B cell (primary cell): ENCODE measurements at places on chromosomes 2 and 18.

DNA sequence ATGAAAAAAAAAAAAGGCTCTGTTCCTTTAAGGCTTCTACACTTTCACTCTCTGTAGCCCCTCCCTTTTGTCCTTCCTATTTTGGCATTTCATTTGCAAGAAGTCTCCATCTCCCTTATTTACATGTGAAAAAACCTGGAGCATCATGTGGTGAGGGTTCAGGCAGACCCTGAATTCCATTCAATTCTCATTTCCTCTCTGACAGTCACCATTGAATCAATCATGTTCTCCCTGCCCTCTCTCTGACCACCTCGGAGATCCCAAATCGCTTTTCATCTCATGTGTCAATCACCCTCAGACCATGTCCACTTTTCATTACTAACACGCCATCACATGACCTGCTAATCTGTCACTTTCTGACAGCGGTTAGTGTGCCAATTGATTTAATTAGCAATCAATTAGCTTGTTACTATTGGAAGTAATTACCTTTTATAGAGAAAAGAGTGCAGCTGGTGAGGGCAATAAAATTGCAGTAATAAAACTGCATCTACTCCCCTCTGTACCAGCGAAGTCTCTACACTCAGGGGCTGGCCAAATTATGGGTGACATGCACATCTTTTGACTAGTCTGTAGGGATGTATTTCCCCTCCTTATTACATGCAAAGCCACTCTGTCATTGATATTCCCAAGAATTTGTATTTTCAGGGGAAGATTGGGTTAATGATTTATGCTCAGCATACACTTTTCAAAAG lies 317.4 kb downstream of the EN1 start:
- DNase-seq: no peak

- DNase-seq: no peak
Observed at GRCh38 chr18:79528316-79528695, 132.6 kb downstream of the NFATC1 start.

GRCh38 chr18:4224031-4224704 lies 230.9 kb downstream of the DLGAP1 start:
- no peak for DNase-seq

DNA sequence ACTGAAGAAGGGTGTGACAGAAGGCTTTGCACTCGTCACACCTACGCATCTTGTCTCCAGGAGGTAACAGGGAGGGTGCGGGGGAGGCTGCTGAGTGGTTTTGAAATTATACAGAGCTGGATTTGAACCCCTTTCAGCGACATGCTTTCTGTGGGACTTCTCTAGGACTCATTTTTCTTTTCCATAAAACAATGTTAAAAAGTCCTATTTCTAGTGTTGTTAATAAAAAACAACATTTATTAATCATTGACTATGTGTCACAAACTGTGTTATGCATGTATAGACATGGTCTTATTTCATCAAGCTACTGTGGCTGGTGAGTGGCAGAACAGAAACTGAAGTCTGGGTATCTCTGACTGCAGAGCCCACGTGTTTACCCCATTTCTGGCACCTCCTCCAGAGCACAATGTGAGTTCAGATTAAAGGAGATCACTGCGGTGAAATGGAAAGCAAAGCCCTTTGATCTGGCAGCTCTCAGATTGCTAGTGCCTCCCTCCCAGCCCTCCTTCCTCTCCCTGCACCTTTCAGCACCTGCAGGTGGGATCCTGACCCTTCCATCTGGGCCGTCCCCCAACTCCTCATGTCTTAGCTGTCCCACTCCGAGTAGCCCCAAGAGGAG lies 315.5 kb upstream of the MYT1L start:
- no peak for DNase-seq

GRCh38 chr18:12928206-12928605 lies 19.6 kb upstream of the SEH1L start:
- no peak for DNase-seq

- DNase-seq: no peak
Observed at GRCh38 chr2:727071-727470, 49.9 kb upstream of the TMEM18 start.

- no peak for DNase-seq
Observed at GRCh38 chr18:65822826-65823225, 72.0 kb downstream of the CDH7 start.

DNA sequence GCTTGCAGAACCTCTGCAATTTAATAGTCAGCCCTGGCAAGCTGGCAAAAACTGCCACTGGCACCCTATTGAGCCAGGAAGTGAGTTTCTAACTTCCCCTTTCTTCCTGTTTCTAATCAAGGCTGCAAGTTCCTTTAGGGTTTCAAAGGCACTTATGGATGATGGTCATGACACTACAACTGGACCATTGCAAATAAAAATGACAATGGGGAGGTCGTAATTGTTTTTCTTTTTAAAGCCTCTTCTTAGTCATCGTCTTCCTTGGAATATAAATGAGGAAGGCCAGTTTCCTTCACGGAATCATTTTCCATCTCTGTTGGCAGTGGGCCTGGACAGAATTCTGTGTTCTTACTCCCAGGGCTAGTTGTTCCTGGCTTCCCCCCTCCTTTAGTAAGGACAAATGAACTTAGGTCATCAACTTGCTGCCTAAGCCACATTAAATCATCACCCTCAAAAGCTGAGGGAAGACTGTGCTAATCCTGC lies 35.8 kb downstream of the SH3RF3 start:
- DNase-seq: no peak

DNA sequence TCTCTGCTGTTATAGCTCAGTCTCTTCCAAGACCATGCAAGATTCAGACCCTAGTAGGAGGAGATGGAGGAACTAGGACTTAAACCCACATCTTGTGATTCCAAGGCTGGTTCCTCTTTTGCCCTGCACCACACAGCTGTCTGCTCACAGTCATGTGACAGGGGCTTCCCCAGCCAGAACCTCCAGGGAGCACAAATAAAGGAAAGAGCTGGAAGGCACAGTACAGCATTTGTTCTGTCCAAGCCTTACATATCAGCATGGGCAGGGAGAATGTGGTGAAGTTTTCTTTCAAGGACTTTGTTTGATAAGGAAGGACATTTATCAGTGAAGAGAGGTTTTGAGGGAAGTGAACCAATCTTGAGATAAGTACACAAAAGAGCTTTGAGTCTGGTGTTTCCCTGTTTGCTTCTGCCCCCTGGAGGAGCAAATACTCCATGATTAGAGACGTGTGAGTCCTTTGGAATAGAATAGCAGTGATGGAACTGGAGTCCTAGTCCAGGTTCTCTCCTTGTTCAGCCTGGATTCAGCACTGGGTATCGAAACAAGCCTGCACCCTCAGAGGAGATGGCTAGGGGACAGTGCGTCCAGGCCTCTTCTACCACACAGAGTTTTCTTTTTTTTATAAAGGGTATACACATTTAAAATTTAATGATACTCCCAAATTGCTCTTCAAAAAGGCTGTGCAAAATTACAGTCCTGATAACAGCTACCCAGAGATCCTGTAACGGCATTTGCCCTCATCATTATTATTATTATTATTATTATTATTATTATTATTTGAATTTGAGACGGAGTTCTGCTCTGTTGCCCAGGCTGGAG lies 24.6 kb upstream of the CASP10 start:
- DNase-seq: peak; percentile 95

DNA sequence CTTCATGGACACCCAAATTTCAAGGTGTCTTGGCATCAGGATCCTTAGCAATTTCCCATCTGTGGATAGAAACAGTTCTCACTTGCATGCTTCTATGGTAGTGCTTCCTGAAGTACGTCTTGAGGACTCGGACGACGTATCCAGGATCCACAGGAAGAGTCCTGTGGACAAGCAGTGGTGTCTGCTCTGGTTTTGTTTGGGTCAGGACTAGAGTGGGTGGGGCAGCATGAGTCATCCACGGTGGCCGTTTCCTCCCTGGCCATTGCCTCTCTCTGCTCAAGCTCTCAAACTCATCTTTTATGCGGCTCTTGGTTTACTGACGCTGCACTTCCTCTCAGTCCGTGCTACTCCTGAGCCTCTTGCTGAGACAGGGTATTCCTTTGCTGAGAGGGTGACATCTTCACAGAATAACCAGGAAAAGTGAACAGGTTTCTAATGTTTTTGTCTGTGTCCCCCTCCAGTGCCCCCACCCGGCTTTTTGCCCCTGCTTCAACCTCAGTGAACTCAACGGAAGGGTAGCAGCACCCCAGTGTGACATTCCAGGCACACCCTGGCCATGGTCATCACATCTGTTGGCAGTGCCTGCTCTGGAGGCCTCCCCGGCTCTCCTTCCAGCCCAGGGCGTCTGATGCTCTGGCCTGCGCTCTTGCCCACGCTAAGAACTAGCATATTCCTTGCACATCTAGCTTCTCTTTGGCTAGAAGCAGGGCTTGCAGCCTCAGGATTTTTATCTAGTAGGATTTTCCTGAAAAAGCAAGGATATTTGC lies 62.2 kb downstream of the ARMC9 start:
- DNase-seq: no peak

GRCh38 chr18:79600141-79600540 lies 79.5 kb upstream of the CTDP1 start:
- no peak for DNase-seq

- DNase-seq: peak; percentile 62
Observed at GRCh38 chr2:12456293-12457106, 260.2 kb upstream of the TRIB2 start.

- no peak for DNase-seq
Observed at GRCh38 chr2:75180476-75180875, 18.8 kb downstream of the TACR1 start.

- DNase-seq: no peak
Observed at GRCh38 chr2:27889774-27890145, 427 bp downstream of the RBKS start.

GRCh38 chr2:40428439-40428838 lies 23.5 kb downstream of the SLC8A1 start:
- no peak for DNase-seq
